ENCODE measurements at places on chromosomes 6 and 20.

- DNase-seq: no peak
Measured at GRCh38 chr6:153058291-153058690, 55.8 kb upstream of the MTRF1L start.

DNA sequence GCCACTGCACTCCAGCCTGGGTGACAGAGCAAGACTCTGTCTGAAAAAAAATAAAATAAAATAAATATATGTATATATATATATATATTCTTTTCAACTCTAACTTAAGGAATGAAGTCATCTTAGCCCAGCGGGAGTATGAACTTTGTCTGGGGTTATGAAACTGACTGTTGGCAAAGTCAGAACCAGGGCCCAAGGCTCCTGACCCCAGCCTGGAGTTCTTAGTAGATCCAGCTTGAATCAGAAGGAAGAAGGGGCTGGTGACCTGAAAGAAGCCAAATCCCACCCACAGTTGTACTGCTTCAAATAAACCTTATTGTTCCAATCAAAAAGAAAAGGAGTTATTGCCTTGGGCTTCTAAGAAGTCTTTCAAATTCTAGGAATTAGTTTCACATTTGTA, 83.1 kb upstream of the MAP7 start:
- DNase-seq: no peak

DNA sequence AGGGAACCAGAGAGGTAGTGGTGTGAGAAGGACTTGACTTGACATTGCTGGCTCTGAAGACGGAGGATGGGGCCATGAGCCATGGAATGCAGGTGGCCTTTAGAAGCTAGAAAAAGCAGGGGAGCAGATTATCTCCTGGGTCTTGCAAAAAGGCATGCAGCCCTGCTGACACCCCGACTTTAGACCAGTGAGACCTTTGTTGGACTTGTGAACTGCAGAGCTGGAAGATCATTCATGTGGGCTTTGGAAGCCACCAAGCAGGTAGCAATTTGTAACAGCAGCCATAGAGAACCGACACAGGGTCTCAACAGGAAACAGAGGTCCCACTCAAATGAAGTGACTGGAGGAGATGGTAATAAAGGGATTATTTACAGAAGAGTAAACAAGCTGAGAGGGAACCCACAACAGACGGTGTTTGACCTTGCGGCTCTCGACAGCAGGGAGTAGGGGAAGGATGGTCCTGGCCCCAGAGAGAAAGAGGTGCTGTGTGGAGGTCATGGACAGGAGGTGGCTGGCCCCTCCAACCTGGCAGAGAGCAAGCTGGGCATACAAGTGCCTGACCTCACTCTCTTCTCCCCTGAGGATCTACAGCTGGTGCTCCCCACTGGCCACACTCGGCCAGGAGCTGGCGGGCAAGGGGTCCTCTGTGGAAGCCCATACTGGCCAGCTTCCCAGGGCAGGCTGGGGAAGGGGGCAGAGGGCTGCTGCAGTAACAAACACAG, 43.9 kb downstream of the SLC22A23 start:
- DNase-seq: no peak

DNA sequence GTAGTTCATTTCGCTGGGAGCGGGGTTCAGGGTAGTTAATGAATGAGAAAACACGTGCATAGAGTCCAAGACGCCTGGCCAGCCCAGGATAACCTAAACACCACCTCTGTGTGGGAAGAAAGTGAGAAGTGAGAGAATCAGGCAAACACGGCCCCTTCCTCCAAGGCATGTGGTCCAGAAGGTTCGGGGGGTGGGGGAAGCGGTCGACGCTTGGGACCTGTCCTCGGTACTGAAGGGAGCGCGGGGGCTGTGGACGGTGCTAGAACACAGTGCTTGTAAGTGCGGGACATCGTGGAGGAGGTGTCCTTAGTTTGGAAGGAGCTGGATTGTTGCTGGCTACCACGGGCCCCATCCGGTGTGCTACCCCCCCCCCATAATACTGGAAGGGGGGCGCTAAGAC, 1.7 kb upstream of the VSTM2L start:
- DNase-seq: no peak

DNA sequence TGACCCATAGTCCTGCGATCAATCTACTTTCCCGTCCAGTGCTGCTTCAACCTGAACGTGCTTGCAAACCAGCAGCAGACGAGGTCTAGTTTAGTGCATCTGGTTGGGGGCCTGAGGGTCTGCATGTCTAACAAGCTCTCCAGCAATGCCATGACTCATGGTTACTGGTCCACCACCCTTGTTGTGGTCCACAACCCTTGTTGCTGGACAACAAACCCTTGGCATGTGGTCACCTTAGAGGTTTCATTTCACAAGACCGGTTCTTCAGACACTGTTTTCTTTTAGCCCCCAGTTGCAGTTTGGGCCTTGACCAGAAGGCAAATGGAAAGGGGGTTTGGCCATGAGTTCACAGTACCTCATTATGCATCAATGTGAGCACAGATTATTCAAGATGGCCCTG, 424.8 kb downstream of the QKI start:
- no peak for DNase-seq

GRCh38 chr20:46468508-46468907, 44.9 kb downstream of the ZNF334 start:
- DNase-seq: no peak

GRCh38 chr6:33235221-33235634, 26.9 kb downstream of the RING1 start:
- no peak for DNase-seq

DNA sequence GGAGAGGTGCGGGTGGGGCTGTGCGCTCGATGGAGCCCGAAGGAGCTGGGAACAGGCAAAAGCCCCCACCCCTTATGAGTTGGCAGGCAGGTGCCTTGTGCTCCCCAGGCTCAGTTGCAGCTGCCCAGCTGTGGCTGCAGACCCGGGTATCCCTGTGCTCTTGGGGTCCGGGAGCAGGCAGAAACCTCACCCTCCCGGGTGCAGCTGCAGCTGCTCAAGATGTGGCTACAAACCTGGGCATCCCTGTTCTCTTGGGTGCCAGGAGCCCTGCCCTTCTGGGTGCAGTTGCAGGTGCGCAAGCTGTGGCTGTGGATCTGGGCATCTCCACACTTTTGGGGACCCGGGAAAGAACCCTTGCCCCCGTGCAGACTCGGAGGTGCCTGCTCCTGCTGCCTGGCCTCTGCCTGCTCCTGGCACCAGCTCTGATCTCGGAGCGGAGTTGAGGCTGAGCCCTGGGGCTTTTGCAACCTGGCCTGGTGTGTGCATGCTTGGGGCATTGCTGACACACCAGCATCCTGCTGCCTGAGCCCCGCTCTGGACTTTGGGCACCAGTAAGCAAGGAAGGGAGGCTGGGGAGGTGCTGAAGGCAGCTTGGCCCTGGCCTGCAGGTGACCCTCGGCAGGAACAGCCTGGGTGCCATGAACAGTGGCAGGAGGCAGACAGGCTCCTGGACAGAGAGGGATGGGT, 21.6 kb downstream of the OR2J3 start:
- no peak for DNase-seq

DNA sequence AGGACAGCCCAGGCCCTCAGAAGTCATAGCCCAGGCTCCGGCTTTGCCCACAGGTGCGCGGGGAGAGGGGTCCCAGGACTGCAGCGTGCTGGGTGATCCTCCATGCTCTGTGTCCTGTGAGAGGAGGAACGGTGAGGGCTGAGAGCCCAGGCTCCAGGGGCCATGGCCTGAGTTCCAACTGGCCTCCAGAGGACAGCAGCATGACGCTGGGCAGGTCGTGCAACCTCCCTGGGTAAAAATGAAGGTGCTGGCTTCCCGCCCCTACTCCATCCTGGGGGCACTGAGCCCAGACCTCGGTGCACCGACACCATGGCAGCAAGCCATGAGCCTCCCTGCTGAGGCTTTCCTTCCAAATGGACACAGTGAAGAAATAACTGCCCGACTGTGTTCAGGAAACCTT, 305.4 kb downstream of the TAF4 start:
- DNase-seq: no peak

- DNase-seq: no peak
Measured at GRCh38 chr6:67535946-67536345, 1099.1 kb upstream of the ADGRB3 start.

GRCh38 chr6:39268721-39269120, 39.4 kb upstream of the KCNK5 start:
- no peak for DNase-seq

DNA sequence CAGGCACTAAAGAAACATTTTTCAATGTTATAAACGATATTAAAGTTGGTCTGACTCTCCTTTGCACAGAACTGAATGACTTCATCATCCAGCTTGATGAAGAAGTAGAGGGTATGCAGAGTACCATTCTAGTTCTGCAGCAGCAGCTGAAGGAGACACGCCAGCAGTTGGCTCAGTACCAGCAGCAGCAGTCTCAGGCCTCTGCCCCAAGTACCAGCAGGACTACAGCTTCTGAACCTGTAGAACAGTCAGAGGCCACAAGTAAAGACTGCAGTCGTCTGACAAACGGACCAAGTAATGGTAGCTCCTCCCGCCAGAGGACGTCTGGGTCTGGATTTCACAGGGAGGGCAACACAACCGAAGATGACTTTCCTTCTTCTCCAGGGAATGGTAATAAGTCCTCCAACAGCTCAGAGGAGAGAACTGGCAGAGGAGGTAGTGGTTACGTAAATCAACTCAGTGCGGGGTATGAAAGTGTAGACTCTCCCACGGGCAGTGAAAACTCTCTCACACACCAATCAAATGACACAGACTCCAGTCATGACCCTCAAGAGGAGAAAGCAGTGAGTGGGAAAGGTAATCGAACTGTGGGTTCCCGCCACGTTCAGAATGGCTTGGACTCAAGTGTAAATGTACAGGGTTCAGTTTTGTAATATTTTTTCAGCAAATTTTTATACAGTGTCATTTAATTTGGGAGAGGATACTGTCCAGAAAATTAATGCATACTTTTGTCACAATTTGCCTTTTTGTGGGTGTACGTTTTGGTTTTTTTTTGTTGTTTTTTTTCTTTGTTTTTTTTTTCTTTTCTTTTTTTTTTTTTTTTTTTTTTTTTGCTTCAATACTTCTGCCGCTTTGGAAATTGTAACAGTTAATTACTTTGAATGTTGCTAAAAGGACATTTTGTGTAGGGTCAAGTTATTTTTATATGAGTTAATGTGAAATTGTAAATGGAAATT, 6.6 kb upstream of the ACAT2 start:
- DNase-seq: no peak

DNA sequence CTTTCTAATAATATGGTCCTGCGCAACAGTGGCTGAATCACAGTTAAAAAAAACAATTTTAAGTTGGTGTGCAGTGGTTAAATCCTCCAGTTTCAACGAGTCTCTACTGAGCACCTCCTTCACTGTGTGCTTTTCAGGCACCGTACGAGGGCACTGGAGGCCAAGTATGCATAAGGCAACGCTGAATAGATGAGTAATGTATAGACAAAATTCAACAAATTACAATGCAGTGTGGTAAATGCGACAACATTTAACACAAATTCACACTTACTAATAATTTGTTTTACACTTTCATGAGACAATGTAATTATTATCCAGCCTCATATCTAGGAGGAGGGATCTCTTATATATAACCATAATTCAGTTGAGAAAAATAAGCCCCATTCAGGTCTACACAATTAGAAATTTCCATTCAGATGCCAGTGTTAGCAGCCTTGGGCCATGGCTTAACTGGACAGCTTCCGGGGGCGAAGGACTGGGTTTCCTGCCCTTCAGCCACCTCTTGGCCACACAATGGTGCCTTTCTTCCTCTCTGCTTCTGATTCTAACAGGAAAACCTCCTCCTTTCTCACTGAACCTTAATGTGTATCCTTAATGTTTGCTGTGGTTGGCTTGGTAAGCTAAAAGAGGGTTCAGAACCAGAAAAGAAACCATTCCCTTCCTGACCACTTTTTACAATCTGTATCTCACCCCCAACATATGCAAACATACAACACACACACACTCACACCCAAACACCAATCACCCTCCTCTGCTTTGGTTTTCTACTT, 51.9 kb downstream of the B4GALT5 start:
- DNase-seq: no peak

- no peak for DNase-seq
Measured at GRCh38 chr20:24951536-24952083, 2.5 kb downstream of the CST7 start.

DNA sequence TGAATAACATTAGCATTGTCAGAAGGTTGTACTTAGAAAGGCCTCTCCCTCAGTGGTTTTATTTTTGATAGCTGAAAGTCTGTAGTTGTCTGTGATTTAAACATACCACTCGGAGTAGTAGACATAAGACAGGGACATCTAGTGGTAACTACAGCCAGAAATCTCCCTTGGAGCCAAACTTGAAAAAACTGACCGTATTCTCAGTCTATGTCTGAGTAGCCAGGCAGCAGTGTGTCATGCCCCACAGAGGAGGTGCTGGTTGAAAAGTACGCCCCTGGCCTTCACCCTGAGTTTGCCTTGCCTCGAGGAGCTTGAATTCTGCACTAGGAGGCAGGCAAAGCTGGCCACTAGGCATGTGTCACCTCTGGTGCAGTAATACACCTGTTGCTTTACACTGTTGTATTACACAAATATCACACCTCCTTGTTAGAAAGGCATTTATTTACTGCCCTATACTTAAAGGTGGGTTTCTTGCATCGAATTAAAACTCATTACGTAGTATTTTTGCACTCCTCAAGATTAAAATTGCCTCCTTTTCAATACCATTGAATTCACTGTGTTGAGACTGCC, 20.8 kb downstream of the ZBTB2 start:
- no peak for DNase-seq

DNA sequence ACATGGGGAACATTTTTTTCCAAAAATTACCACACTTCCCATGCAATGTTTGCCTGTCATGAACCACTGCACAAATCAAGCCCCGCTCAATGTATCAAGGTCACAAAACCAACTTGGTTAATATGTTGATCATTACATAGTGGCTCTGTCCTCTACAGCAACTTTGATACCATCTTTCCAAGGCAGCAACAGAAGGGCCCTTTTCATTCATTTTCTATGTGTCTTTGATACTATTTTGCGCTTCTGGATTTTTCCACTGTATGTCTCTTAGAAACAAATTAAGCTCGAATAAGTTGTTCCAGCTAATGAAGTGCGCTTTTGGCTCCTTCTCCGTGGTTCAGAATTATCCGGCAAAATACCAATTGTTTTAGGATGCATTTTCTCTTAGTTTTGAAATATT, 1.5 kb downstream of the ZHX3 start:
- DNase-seq: no peak

Measured in HuH-7.5 (cell line).